ENCODE measurements at places on chromosomes 11 and 22.
A peak's percentile ranks its signal among the peaks of the same experiment; 100 is the strongest.

DNA sequence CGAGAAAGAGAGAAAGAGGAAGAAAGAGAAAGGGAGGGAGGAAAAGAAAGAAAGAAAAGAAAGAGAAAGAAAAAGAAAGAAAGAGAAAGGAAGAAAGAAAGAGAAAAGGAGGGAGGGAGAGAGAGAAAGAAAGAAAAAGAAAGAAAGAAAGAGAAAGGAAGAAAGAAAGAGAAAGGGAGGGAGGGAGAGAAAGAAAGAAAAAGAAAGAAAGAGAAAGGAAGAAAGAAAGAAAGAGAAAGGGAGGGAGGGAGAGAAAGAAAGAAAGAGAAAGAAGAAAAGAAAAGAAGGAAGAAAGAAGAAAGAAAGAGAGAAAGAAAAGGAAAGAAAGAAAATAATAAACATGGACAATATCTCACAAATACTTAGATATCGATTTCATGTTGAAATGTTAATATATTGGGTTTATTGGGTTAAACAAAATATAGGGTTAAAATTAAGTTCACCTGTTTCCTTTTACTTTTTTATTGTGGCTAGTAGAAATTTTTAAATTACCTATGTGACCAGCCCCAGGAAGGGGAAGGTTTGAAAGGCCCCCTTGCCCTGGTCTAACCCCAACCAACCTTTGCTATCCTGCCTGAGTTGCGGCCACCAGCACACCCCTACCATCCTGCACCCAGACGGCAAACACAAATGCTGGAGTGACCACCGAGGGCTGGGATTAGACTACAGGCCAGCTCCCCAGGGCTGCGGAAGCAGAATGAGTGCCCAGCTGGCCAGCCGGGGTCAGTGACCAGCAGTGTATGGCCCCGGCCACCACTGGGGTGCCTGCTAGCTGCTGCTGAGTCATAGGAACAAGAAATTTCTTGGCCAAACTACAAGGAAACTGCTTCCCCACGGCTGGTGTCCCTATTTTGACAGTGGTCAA, 81.0 kb upstream of the FGF3 start:
- DNase-seq, result no peak

DNA sequence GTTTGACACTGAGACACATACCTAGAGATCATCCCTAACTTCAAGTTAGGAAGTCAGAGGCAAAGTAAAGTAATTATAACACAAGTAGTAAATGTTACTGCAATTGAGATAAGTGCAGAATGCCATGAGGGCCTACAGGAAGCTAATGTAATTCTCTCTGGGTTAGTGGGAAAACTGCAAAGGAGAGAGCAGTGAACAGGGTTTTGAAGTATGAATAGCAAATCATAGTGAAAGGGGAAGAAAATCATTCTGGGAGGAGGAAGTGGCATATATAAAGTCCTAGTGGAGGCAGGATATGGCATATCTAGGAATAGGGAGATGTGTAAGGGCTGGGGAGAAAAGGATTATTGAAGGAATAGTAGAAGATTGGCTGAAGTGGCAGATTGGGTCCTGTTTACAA, 27.9 kb downstream of the RNF169 start:
- no peak for DNase-seq

DNA sequence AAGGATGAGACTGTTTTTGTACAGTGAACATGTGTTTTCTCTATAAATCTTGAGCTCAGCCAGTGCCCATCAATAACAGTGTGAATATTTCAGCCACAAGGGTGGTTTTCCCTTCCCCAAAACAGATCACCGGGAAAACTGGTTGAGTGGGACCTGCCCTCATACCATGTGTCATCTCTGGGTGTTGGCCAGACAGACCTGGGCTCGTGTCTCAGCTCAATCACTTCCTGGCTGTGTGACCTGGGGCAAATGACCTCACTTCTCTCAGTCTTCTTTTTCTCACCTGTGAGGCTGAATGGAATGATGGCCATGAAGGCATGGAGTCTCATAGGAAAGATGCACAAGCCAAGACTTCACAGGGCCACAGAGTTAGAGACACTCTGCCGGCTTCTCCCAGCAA, 74.7 kb downstream of the COMMD9 start:
- DNase-seq, result no peak

DNA sequence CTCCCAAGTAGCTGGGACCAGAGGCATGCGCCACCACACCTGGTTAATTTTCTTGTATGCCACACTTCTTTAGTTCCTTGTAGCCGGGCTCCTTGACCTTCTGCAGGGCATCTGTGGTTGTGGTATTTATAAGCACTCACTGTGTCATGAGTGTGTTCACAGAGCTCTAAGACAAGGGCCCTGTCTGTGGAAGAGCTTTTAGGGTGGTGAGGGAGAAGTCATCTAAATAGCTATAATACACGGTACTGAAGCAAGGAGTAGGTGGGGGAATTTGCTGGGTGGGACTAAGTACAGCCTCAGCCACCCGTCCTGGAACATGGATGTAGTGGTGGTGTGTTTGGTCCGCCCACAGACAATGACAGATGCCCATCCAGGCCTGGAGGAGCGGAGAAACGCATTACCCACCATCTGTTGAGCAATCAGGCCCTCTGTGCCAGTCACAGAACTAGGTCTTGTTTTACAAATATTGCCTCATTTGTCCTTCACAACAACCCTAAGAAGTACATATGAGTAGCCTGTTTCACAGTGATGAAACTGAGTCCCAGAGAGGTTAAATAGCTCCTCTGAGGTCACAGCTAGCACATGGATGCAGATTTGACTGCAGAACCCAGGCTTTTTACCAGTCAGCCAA, 10.1 kb downstream of the ACO2 start:
- DNase-seq, result no peak

DNA sequence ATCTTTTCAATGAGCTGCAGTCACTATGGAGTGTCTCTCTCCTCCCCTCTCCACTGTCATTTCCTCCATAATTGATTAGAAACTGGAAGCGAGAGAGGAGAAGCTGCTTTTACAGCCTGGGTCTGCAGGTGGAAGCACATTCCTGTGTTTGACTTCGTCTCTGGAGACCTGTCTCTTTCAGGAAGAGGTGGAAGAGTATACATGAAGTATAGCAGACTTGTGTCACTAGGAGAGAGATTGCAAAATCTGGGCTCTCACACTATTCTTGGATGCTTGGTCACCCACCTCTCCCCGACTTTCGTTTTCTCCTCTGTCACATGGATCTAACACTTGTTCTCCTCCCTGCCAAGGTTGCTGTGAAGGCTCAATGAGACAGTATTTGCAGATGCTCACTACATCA, 323.3 kb downstream of the NTM start:
- DNase-seq, result no peak

GRCh38 chr11:18393581-18394274, 635 bp upstream of the LDHA start:
- no peak for DNase-seq

- DNase-seq, result peak; percentile 54
Measured at GRCh38 chr11:125593114-125593820, 615 bp downstream of the STT3A start.

DNA sequence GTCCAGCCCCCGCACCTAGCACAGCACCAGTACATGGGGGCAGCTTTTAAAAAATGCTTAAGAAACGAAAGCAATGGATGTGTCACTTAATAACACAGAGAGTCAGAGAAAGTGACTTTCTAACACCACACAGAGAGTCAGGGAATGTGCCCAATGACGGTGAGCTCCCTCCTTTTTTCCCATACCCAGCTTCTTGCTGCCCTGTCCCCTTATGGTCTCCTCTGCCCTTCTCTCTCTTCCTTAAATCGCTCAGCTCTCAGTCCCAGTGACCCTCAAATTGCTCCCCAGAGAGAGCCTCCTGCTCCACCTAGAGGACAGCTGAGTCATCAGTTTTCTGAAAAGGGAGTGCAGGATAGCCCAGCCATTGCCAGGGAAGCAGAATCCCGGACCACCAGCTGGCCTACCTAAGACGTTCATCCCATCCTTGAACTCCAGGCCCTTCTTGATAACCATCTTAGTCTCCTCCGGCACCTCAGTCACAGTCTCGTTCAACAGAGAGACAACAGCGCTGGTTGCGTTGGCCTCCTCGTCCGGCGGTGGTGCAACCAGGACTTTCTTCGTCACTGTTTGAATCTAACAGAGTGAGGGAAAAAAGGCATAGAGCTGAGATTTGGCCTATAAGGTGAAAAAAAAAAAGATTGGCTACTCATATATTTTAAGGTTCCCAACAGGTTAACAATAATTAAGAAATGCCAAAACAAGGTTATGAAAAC, 113.5 kb downstream of the SLC1A2 start:
- peak; percentile 59 for DNase-seq

- DNase-seq, result no peak
Measured at GRCh38 chr22:49972163-49973017, 11.8 kb downstream of the PIM3 start.

DNA sequence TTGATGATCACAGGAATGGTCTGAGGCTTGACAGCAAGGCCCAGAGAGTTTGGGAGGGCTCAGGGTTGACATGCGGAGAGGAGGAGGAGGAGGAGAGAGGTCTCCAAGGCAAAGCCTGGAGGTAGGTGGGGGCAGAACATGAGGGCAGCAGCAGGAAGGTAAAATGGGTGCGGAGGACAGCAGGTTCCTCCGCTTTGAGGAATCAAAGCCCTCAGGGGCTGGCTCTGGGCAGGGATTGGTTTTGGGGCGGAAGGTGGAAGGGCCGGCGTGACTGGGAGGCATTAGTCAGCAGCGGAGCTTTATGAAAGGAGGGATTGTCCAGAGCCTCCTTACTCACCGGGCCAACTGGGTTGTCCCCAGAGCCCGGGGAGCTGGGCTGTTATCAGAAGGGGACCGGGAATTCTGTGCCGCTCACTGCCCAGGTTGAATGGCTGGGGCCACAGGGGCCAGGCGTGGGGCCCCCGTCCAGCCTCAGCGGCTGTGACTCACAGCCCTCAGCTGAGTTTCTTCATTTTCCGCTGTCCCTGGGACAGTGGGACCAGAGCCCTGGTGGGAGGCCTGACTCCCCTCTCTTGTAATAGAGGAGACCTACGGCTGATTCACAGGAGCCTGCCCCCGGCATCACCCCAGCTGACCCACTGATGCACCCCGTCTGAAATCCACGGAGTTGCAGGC, 36.2 kb downstream of the LIF start:
- no peak for DNase-seq

- DNase-seq, result no peak
Measured at GRCh38 chr11:14290422-14290821, 68.6 kb downstream of the RRAS2 start.

DNA sequence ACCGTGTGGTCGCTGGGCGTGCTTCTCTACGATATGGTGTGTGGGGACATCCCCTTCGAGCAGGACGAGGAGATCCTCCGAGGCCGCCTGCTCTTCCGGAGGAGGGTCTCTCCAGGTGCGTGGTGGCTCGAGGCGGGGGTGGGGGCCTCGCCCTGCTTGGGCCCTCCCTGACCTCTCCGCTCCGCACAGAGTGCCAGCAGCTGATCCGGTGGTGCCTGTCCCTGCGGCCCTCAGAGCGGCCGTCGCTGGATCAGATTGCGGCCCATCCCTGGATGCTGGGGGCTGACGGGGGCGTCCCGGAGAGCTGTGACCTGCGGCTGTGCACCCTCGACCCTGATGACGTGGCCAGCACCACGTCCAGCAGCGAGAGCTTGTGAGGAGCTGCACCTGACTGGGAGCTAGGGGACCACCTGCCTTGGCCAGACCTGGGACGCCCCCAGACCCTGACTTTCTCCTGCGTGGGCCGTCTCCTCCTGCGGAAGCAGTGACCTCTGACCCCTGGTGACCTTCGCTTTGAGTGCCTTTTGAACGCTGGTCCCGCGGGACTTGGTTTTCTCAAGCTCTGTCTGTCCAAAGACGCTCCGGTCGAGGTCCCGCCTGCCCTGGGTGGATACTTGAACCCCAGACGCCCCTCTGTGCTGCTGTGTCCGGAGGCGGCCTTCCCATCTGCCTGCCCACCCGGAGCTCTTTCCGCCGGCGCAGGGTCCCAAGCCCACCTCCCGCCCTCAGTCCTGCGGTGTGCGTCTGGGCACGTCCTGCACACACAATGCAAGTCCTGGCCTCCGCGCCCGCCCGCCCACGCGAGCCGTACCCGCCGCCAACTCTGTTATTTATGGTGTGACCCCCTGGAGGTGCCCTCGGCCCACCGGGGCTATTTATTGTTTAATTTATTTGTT, 2.4 kb downstream of the PIM3 start:
- DNase-seq, result no peak

GRCh38 chr22:19993926-19994325, 22.7 kb downstream of the ARVCF start:
- no peak for DNase-seq

DNA sequence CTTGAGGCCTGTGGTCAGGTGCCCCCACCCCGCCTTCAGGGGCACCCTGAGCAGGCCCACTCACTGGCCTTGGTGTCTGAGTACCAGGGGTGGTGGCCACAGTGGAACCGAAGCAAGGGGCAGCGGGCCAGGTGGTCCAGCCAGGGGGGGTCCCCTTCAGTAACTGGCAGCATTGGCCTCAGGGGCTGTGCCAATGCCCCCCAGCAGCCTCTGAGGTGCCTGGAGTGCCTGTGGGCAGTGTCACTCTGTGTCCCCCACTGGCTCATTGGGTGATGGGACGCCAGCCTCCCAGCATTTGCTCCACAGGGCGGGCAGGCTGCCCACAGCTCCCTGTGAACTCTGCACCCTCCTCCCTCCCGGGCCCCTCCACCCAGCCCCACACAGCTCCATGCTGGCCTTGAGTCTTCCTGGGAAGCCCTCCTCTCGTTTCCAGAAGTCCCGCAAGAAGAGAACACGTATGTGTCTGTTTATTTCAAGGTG, 29.5 kb upstream of the CARS1 start:
- no peak for DNase-seq

DNA sequence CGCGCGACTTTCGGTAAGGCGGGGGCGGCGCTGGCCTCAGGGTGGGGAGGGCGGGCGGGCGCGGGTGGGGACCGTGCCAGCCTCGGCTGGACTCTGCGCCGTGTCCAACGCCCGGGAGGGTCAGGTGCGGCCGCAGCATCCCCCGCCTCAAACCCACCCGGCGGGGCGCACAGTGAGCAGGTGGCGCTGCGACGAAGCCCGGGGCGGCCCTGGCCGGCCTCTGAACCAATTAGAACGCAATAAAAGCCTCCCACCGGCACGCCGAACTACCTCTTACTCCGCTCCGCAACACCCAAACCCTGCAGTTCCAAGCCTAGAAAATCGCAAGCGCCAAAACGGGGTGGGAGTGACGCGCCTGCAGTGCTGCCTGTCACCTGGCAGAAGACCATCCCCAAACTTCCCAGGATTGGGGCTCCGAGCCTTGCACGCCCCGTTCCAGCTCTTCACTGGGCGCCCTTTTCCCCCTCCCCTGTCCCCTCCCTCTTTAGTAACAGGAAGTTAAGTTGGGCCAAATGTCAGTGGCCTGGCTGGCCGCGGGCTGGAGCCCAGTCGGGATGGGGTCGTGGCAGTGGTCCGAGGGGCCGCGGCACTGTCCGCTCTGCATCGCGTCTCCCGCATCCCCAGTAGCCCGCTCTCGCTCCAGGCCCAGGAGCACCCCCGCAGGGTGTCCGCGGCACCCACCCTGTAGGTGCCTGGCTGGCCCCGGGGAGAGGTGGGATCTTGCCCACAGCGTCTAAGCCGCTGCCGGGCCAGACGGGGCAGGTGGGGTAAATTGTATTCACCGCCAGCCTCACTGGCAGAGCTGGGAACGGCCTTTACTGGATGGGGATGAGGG, 541 bp downstream of the MICAL2 start:
- no peak for DNase-seq

All from Kasumi-1 (cell line).